ENCODE measurements at places on chromosomes 3 and 15. TPM values are rescaled to one million over a fixed set of nuclear protein-coding genes. Genes with fewer than 3 reads are reported as not detected.

The GPR149 gene
- not detected for total RNA-seq

The GOLGA8J gene
- not detected for total RNA-seq

The BNC1 gene
- 66.2 TPM for total RNA-seq

The PLCH1 gene
- total RNA-seq = 0.28 TPM

The ADAMTSL3 gene
- total RNA-seq = not detected

The TMC3 gene
- not detected for total RNA-seq
